Activated naive CD8-positive, alpha-beta T cell treated with anti-CD3 and anti-CD28 coated beads, Interleukin-2, amount 50 U/mL, for 24 hours (primary cell): ENCODE measurements at places on chromosomes 16 and 17.

GRCh38 chr16:65662256-65662655 lies 540.4 kb upstream of the CDH11 start:
- no peaks in the 10 kb centered on the region for H3K36me3 ChIP-seq
- H3K4me3 ChIP-seq = no peak overlapping the region
- no peak for DNase-seq
- no peaks in the 10 kb centered on the region for H3K4me1 ChIP-seq

- DNase-seq = peak; percentile 52
- H3K36me3 ChIP-seq = no peaks in the 10 kb centered on the region
- H3K4me3 ChIP-seq = no peak overlapping the region
- no peak overlapping the region for H3K27ac ChIP-seq
- peaks cover 2% of the 10 kb centered on the region for H3K27me3 ChIP-seq
- peaks cover 7% of the 10 kb centered on the region for H3K4me1 ChIP-seq
Measured at GRCh38 chr17:76816590-76817135, 51.5 kb upstream of the MGAT5B start.

GRCh38 chr16:64182985-64183384 lies 938.9 kb downstream of the CDH11 start:
- no peak for DNase-seq
- no peaks in the 10 kb centered on the region for H3K27me3 ChIP-seq
- no peak overlapping the region for H3K27ac ChIP-seq
- H3K36me3 ChIP-seq = no peaks in the 10 kb centered on the region
- H3K4me3 ChIP-seq = no peak overlapping the region

DNA sequence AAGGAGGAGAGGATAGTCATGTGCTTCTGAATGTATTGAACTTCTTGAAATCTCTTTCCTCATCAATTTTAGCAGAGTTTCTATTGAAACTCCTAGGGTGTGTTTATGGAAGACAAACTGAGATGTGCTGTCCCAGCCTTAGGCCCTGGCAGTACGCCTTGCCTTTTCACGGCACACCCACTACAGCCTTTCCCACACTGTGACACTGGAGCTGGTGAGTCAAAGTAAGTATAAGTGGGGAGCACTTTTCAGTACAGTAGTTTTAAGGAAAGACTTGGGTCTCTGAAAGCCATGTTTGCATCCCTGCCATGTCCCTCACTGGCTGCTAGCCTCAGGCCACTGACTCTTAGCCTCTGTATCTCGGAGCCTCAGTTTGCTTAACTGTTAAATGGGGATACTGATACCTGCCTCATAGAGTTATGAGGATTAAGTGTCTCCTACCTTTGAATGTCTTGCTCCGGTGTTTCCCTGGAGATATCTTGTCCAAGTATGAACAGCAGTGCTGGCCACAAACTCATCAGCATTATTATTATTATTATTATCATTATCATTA lies 144.7 kb upstream of the CRHR1 start:
- no peak overlapping the region for H3K4me3 ChIP-seq
- no peak overlapping the region for H3K27ac ChIP-seq
- H3K4me1 ChIP-seq = peaks cover 8% of the 10 kb centered on the region
- H3K36me3 ChIP-seq = peaks cover 2% of the 10 kb centered on the region
- DNase-seq = no peak

GRCh38 chr17:38451030-38451839 lies 23.0 kb downstream of the ARHGAP23 start:
- H3K36me3 ChIP-seq = no peaks in the 10 kb centered on the region
- peaks cover 17% of the 10 kb centered on the region for H3K4me1 ChIP-seq
- peaks cover 32% of the 10 kb centered on the region for H3K27me3 ChIP-seq
- no peak overlapping the region for H3K27ac ChIP-seq
- H3K4me3 ChIP-seq = no peak overlapping the region

- no peak overlapping the region for H3K4me3 ChIP-seq
- no peaks in the 10 kb centered on the region for H3K27me3 ChIP-seq
- H3K4me1 ChIP-seq = peaks cover 16% of the 10 kb centered on the region
- no peaks in the 10 kb centered on the region for H3K36me3 ChIP-seq
- H3K27ac ChIP-seq = no peak overlapping the region
Measured at GRCh38 chr16:14199624-14200023, 128.5 kb downstream of the MRTFB start.

DNA sequence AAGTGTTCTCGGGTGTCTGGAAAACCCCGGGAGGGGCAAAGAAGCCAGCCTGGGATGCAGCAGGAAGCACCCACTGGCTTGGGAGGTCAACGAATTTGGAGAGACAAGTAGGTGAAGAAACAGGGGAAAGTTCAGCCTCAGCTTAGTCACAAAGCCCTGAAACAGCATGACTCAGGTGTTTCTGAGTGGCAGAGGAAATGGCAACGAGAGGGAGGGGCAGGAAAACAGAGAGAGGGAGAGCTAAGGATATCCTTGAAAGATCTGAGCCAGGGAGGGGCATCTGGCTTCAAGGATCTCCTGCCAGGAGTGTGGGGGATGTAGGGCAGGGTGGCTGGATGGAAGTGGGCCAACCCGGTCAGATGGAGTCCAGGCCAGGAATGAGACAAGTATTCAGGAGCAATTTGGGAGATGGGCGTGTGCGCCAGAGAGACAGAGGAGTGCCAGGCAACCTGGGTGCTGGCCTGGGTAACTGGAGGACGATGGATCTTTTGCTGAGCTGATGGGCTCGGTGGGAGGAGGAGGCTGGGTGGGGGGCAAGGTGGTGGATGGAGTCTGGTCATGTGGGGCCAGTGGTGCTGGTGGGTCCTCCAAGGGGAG lies 27.2 kb downstream of the ABCC3 start:
- peak overlapping the region; percentile 81 for H3K27ac ChIP-seq
- no peak overlapping the region for H3K4me3 ChIP-seq
- no peaks in the 10 kb centered on the region for H3K36me3 ChIP-seq
- DNase-seq = peak; percentile 17

GRCh38 chr17:80693511-80693910 lies 148.9 kb downstream of the RPTOR start:
- H3K27me3 ChIP-seq = no peaks in the 10 kb centered on the region
- H3K4me1 ChIP-seq = peaks cover 45% of the 10 kb centered on the region
- no peak for DNase-seq
- H3K4me3 ChIP-seq = no peak overlapping the region

- no peak overlapping the region for H3K4me3 ChIP-seq
- no peaks in the 10 kb centered on the region for H3K4me1 ChIP-seq
- H3K27me3 ChIP-seq = peaks cover 2% of the 10 kb centered on the region
- no peak overlapping the region for H3K27ac ChIP-seq
- no peak for DNase-seq
Measured at GRCh38 chr16:77511053-77511452, 76.2 kb upstream of the ADAMTS18 start.

- peaks cover 8% of the 10 kb centered on the region for H3K36me3 ChIP-seq
- H3K4me1 ChIP-seq = peaks cover 3% of the 10 kb centered on the region
- H3K27me3 ChIP-seq = no peaks in the 10 kb centered on the region
- no peak for DNase-seq
Measured at GRCh38 chr17:9553181-9553580, 22.4 kb downstream of the STX8 start.

DNA sequence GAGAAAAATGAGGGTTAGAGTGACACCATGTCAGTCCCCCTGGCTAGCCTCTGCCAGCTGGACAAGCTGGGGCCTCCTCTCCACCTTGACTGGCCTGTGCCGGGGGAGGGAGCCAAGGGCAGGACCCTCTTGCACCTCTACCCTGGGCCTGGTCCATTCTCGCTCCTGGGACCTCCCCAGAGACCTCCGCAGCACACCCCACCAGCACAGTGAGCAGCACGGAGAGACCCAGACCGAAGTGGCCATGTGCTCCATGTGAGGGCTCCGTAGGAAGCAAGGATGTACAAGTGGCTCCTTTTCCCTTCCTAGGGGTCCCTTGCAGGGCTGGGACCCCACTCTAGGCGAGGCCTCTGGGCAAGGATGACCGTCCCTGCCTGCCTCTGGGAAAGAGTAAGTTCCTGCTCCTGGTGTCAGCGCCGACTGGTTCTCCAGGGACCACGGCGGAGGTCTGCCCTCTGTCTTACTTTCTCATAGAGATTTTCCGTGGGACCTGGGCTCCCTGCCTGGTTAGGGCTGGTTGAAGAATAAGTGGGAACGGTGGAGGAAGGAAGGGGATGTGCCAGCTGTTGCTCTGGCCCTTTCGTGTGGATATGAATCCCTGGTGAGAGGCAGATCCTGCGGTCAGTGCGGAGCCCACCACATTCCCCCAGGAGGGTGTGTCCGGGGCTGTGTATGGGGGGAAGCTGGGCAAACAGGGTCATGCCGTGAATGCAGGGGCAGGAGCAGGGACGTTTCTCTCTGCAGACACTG lies 124.2 kb downstream of the METRNL start:
- no peak overlapping the region for H3K4me3 ChIP-seq
- H3K27me3 ChIP-seq = peaks cover 1% of the 10 kb centered on the region
- H3K4me1 ChIP-seq = peaks cover 51% of the 10 kb centered on the region
- H3K36me3 ChIP-seq = no peaks in the 10 kb centered on the region
- peak; percentile 7 for DNase-seq
- H3K27ac ChIP-seq = no peak overlapping the region

- H3K27ac ChIP-seq = no peak overlapping the region
- H3K4me1 ChIP-seq = peaks cover 28% of the 10 kb centered on the region
- no peaks in the 10 kb centered on the region for H3K27me3 ChIP-seq
Measured at GRCh38 chr16:57694231-57694724, 328 bp upstream of the DRC7 start.

- H3K27ac ChIP-seq = no peak overlapping the region
- no peaks in the 10 kb centered on the region for H3K27me3 ChIP-seq
- H3K4me3 ChIP-seq = no peak overlapping the region
- H3K36me3 ChIP-seq = peaks cover 11% of the 10 kb centered on the region
- no peaks in the 10 kb centered on the region for H3K4me1 ChIP-seq
Measured at GRCh38 chr16:25141648-25142047, 30.1 kb downstream of the LCMT1 start.

DNA sequence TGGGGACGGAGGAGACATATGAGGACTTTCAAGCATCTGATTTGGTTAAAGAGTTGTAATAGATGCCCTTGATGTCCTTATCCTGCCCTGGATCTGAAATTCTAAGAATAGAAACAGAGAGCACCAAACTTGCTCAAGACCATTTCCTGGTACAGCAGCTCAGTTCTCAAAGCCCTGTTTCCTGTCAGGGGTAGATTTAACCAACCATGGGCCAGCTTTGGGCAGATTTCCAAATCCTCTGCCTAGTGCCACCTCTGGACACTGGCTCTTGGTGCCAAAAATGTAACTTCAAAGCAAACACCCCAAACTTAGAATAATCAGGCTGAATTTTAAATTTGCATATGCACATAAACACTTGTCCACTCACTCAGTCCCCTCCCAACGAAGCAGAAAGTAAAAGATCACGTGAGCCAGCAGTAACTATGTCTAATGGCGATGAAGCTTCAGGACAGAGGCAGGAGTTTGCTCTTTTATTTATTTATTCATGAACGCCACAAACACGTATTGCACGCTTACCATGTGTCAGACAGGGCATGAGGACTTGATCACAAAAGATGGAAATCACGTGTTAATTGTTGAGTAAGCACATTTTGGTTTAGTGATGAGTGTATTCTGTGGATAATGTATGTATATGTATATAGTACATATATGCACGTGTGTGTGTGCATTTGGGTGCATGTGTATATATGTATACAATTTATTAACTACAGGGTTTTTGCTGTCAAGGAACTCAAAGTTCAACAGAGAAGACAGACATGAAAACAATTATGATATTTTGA lies 23.1 kb upstream of the SDK2 start:
- H3K27ac ChIP-seq = no peak overlapping the region
- H3K4me1 ChIP-seq = peaks cover 16% of the 10 kb centered on the region
- H3K36me3 ChIP-seq = no peaks in the 10 kb centered on the region
- peak; percentile 8 for DNase-seq

DNA sequence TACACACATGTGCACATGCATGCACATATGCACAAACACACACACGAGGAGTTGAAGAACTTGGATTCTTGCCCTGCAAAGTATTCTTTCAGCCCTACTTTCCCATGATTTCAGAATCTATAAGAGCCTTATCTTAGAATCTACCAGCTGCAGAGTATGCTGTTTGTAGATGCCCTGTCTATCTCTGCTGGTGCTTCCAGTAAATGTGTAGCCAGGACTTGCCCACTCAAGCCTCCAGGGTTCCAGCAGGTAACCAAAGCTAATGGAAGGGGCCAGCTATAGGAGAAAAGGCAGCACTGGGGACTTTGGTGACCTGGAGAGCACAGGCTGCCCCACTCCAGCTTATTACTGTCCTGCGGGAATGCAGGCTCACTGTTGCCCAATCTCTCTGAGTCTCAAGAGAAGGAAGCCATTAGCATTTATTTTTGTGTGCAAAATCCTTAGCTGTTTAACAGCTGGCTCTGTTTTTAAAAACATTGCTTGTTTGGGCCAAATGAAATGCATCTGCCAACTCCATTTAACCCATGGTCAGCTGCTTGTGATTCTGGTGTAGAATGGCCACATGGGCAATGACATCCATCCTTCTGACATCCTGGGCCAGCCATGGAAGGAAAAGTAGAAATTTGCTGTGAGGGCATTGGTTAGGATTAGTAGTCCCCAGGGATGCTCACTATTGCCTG lies 28.6 kb upstream of the XYLT1 start:
- no peak overlapping the region for H3K4me3 ChIP-seq
- H3K27ac ChIP-seq = no peak overlapping the region
- no peaks in the 10 kb centered on the region for H3K27me3 ChIP-seq
- no peaks in the 10 kb centered on the region for H3K4me1 ChIP-seq

DNA sequence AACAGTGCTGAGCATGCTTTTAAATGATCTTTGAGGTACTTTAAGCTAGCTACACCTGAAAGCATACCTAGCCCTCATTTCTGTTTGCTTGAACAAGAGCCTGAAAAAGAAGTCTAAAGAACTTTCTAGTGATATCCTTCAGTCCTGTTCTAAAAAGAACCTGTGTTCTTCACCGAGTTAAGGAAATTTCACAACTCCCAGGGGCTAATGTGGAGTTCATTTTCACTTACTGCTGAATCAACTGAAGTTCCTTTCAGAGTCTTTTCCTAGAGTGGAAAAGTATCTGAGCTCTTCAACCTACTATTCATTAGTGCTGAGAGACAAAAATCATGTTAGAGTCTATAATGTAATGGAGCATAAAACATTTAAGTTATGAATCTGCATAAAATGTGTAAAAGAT lies 66.9 kb downstream of the CHD9 start:
- DNase-seq = no peak
- H3K27me3 ChIP-seq = no peaks in the 10 kb centered on the region
- no peak overlapping the region for H3K27ac ChIP-seq

- peaks cover 13% of the 10 kb centered on the region for H3K4me1 ChIP-seq
- no peak for DNase-seq
- H3K36me3 ChIP-seq = peaks cover 3% of the 10 kb centered on the region
- no peak overlapping the region for H3K4me3 ChIP-seq
Measured at GRCh38 chr17:62791235-62791734, 16.8 kb downstream of the MARCHF10 start.

GRCh38 chr17:82297280-82297713 lies 20.1 kb downstream of the CD7 start:
- peaks cover 2% of the 10 kb centered on the region for H3K27me3 ChIP-seq
- peak; percentile 92 for DNase-seq
- H3K4me3 ChIP-seq = peak overlapping the region; percentile 90
- peak overlapping the region; percentile 100 for H3K27ac ChIP-seq
- H3K36me3 ChIP-seq = peaks cover 2% of the 10 kb centered on the region

DNA sequence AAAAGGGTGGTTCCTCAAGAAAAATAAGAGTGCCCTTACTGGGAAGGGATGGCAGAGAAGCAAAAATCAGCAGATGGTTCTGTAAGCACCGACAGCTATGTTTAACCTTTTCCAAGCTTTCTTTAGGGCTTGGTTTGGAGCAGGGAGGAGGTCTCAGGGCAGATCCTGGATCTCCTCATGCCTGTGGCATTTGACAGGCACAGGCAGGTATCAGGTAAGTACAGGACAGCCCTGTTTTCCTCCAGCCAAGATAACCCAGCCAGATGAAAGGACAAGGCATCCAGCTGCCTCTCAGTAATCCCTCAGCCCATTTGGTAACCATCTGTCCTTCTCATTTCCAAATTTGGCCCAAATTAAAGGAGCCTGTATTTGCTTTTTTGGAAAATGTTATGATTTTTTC lies 141.5 kb downstream of the TOX3 start:
- H3K36me3 ChIP-seq = no peaks in the 10 kb centered on the region
- H3K27ac ChIP-seq = no peak overlapping the region
- no peak overlapping the region for H3K4me3 ChIP-seq
